LNCaP clone FGC (cell line): ENCODE measurements at places on chromosomes 12 and 14.

- no peak for DNase-seq
Measured at GRCh38 chr12:131704509-131704908, 6.4 kb upstream of the SFSWAP start.

GRCh38 chr12:43057566-43057965 lies 468.0 kb upstream of the PRICKLE1 start:
- DNase-seq: no peak

DNA sequence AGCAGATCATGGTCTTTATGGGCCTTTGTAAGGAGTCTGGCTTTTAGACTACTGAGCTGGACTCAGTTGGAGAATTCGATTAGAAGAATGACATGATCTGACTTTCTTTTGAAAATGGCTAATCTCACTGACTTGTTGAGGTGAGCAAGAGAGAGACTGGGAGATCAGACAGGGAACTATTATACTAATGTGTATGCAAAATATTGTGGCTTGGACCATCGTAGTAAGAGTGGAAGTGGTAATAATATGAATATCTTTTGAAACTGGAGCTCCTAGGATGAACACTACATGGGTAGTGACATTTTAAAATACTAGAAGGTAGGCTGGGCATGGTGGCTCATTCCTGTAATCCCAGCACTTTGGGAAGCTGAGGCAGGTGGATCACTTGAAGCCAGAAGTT lies 56.2 kb upstream of the CCT2 start:
- DNase-seq: no peak

DNA sequence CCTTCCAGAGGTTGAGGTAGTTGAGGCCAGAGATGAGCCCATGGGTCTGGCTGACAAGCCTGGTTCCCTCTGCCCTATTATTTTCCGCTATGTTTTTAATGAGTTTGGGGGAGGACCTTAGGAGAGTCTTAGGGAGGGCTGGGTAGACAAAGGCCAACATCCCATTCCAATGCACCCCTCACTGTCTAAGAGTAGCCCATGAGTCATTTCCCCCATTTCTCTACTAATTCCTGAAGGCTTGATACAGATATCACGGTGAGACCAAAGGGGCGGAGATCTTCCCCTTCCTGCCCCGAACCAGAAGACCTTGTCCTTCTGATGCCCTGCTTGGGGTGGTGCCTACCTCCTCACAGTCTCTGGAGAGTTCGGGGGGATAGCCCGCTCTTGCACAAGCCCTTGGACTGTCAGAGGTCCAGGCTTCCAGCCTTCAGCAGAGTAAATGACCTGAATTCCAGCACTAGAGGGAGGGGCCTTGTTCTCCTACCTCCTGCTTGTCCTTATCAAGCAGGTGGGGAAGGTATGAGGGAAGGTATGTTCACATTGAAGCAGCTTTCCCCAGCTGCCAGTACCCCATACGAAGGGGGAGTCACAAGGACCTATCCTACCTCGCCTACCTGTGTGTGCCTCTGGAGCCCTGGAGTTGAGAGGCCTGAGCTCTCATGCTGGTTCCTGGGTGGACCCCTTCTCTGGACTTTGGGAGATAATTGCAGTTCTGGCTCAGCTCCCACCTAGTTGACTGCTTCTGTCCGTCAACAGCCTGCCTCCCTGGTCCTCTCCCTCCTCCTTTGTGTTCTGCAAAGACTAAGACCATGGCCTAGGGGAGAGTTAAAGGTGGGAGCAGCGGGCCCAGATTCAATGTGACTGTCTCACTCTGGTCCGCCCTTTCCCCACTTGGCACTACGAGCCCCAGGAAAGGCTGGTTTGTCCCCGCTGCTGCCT lies 3.7 kb downstream of the PSMB11 start:
- no peak for DNase-seq

DNA sequence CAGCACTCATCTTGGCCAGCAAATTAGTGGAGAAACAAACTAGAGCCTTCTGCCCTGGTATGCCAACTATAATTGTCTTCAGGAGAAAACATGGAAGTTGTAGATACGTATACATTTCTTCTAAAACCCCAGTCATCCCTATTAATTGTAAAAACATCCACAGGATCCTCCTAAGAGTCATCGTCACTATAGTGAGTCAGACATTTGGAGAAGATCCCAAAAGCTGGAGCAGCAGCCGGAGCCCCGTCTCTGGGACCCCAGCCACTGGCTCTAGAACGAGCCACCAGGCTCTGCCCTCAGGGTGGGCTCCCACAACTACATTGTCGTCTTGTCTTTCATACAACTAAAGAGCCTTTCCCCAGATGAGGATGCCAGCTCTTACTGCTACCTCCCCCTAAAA lies 15.5 kb downstream of the PRKAB1 start:
- no peak for DNase-seq

GRCh38 chr12:110821917-110822316 lies 24.9 kb upstream of the CCDC63 start:
- no peak for DNase-seq

DNA sequence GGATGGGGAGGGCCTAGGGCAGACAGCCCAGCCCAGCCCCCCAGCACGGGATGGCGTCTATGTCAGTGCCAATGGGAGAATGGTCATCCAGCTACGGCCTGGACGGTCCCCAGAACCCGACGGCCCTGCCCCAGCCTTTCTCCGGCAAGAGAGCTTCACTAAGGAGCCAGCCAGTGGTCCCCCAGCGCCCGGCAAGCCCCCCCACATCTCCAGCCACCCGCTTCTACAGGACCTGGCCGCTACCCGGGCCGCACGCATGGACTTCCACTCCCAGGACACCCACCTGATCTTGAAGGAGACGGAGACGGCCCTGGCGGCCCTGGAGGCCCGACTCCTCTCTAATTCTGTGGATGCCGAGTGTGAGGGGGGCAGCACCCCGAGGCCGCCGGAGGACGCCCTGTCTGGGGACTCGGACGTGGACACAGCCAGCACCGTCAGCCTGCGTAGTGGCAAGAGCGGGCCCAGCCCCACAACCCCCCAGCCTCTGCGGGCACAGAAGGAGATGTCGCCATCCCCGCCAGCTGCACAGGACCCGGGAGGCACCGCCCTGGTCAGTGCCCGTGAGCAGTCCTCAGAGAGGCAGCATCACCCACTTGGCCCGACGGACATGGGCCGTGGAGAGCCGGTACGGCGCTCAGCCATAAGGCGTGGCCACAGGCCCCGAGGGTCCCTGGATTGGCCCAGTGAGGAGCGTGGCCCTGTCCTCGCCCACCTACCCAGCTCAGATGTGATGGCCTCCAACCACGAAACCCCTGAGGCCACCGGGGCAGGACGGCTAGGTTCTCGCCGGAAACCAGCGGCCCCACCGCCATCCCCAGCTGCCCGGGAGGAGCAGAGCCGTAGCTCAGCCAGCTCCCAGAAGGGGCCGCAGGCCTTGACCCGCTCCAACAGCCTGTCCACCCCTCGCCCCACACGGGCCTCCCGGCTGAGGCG lies 21.9 kb downstream of the CEP170B start:
- DNase-seq: no peak

- DNase-seq: no peak
Measured at GRCh38 chr14:61645247-61645646, 50.1 kb upstream of the HIF1A start.

DNA sequence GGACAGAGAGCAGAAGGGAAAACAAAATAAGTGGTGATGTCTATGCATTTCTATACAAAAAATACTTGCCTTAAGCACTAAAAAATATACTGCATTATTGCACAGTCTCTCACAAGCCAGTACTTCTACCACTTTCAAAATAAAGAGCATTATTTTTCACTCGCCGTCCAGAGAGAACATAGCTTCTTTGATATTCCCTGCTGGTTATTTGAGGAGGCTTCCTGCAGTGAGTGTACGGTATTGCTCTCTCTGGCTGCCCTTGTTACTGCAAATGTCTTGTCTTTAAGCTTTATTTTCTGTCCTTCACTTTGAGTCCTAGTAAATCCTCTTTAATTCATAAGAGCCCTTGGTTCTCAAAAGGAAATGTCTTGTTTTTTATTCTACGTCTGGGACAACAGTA lies 81.1 kb downstream of the EML1 start:
- no peak for DNase-seq

DNA sequence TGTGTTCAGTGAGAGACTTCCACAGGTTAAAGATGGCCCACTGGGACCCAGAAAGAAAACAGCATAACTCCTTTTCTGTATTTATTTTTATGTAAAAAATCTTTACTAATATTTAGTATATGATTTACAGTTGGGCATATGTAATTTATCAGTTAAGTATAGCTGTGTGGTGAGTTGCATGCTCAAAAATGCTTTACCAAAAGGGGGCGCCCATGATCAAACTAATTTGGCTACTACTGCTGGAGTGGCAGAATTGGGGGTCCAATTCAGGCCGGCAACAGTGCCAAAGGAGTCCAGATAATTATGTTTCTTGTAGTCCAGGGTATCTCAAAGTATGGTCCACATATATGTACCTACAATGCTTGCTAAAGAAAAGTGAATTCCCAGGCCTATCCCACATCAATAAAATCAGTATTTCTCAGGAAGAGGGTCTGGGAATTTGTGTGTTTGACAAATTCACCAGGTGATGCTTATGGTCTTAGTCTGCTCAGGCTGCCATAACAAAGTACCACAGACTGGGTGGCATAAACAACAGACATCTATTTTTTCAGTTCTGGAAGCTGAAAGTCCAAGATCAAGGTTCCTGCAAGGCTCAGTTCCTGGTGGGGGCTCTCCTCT lies 152.0 kb downstream of the KTN1 start:
- no peak for DNase-seq

- DNase-seq: no peak
Measured at GRCh38 chr12:3704512-3705353, 48.2 kb downstream of the CRACR2A start.

GRCh38 chr12:50725011-50725942 lies 38.6 kb upstream of the ATF1 start:
- DNase-seq: peak; percentile 95

- DNase-seq: no peak
Measured at GRCh38 chr12:3137814-3138445, 60.8 kb downstream of the TSPAN9 start.

- no peak for DNase-seq
Measured at GRCh38 chr12:19450362-19450761, 11.1 kb downstream of the AEBP2 start.

- DNase-seq: no peak
Measured at GRCh38 chr14:56092763-56093162, 25.4 kb upstream of the PELI2 start.

DNA sequence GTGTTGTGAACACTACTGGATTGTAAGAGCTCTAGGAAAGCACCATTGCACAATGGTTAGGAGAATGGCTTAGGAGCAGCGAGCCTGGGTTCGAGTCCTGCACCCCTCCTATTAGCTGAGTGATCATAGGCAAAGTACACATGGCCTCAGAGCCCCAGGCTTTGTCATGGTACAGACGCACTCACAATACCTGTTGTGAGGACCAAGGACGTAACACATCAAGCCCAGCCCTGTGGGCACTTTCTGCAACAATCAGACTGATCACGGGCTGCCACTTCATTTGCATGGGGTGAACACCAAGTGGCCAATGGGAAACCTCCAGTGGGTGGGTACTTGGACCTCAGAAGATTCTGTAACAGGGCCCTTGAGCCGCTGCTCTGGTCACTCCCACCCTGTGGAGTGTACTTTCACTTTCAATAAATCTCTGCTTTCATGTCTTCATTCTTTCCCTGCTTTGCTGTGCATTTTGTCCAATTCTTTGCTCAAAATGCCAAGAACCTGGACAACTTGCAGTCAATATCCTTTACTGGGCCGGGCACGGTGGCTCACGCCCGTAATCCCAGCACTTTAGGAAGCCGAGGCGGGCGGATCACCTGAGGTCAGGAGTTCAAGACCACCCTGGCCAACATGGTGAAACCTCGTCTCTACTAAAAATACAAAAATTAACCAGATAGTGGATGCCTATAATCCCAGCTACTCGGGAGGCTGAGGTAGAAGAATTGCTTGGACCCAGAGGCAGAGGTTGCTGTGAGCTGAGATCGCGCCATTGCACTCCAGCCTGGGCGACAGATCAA lies 28.2 kb downstream of the GLRX5 start:
- no peak for DNase-seq

GRCh38 chr12:60173224-60174170 lies 577.7 kb downstream of the SLC16A7 start:
- DNase-seq: no peak

GRCh38 chr14:86673523-86673969 lies 1143.6 kb downstream of the FLRT2 start:
- no peak for DNase-seq

DNA sequence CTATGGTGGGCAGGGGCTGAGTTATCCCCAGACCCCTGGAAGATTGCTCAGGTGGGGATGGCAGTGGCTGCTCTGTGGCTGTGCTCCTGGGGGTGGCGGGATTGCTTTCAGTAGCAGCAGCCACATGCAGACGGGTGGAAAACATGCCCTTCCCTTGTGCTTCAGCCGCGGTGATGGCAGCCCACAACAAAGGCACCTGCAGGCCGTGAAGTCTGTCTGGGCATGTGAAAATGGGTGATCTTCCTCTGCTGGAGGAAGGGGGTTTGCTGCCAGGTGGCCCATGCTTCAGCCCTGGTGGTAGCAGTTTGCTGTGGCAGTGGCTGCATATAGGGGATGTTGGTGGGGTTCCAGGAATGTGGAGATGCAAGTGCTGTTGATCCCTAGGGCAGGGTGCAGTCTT lies 326.2 kb upstream of the RGS6 start:
- DNase-seq: no peak

GRCh38 chr12:104667139-104667538 lies 210.4 kb downstream of the CHST11 start:
- DNase-seq: no peak

DNA sequence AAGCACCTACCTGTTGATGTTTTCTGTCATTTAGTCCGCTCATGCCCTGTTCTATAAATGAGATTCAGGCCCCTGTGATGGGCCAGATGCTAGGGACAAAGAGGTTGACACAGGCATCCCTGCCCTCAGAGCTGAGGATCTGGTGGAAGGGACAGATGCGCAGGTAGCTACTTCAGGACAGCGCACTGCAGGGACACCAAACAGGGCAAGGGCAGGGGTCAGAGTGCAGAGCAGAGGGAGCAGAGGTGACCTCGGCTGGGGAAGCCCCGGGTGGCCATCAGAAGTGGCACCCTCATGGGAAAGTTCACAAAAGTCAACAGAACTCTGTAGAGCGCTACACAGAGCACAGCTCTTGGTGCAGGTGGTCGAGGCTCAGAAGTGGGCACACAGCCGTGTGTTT lies 5.6 kb upstream of the PNMA1 start:
- no peak for DNase-seq

GRCh38 chr12:57726151-57726883 lies 12.2 kb downstream of the AGAP2 start:
- DNase-seq: no peak

DNA sequence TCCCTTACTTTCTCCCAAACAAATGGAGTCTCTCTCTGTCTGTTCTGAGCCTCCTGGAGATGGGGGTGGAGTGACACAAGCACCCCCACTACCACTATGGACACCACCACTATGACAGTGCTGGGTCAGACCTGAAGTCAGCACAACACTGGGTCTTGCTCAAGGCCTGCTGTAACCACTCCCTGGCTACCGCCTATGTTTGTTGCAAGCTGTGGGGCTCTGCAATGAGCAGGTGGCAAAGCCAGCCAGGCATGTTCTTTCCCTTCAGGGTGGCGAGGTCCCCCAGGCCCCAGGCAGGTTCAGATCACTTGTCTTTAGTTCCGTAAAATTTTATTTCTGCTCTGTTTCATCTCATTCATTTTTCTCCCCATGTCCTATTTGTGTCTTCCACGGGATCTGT lies 349.8 kb downstream of the TMEM121 start:
- no peak for DNase-seq

GRCh38 chr12:79552192-79552591 lies 138.6 kb downstream of the PAWR start:
- no peak for DNase-seq
